ENCODE measurements at places on chromosomes 16 and 17.

DNA sequence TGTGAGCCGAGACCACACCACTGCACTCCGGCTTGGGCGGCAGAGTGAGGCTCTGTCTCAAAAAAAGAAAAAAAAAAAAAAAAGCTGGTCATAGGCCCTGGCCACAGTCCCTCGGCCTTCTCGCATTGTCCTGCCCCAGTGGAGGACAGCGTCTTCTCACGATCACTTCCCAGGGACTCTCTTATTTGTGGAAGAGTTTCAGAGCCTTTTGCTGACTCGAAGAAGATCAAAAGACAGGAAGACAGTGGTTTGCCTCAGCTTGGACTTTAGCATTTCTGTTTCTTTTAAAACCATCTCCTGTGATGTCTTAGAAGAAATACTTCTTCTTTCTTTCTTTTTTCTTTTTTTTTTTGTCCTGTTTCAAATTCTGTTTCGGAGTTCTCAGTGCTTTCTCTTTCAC lies 210.0 kb downstream of the FTO start:
- DNase-seq: no peak

DNA sequence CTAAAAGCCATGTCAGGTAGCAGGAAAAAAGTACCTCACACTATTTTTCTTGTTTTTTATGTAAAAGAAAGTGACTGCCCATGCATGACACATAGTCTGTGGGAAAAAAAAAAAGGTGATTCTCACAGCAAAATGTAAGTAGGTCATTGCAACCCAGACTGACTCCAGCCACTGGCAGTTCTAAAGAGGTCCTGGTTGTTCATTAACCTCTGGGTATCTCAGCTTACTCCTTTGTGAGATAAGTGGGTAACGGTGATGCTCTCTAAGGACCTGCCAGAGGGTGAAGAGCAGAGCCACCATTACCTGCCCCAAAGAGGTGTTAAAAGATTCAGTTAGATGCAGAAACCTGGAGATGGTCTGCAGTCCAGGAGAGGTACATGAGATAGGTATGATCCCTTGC lies 531.9 kb downstream of the GRIN2A start:
- no peak for DNase-seq

- DNase-seq: peak; percentile 46
These were observed 51.5 kb upstream of the MGAT5B start for GRCh38 chr17:76816590-76817135.

GRCh38 chr16:56312556-56312955 lies 112.8 kb downstream of the AMFR start:
- no peak for DNase-seq

GRCh38 chr17:700504-701094 lies 14.0 kb downstream of the VPS53 start:
- peak; percentile 22 for DNase-seq

DNA sequence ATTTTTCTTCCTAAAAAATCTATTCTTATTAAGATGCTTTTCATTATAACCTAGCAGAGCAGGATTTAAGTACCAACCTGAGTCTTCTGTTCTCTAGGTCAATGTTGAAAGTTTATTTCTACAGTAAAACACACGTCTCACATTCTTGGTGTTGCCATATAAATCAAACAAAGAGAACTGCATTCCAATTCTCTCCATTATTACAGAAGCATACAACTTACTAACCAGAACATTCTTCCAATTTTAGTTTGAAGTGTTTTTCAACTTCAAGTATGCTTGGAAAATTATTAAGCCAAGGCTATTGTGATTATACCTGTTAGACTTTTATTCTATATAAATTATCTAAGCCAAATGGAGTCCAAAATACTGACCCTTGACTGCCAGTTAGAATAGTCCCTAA lies 110.4 kb upstream of the PMFBP1 start:
- no peak for DNase-seq

- no peak for DNase-seq
These were observed 108.0 kb upstream of the COX10 start for GRCh38 chr17:13961265-13961664.

GRCh38 chr17:9346296-9346926 lies 229.2 kb downstream of the STX8 start:
- no peak for DNase-seq

GRCh38 chr17:59277031-59277430 lies 54.4 kb upstream of the YPEL2 start:
- peak; percentile 39 for DNase-seq

GRCh38 chr16:77945126-77945525 lies 77.2 kb upstream of the CLEC3A start:
- DNase-seq: no peak

- peak; percentile 75 for DNase-seq
These were observed 50.0 kb upstream of the STH start for GRCh38 chr17:45948881-45949624.

- DNase-seq: no peak
These were observed 4.2 kb upstream of the AXIN1 start for GRCh38 chr16:356741-357140.

DNA sequence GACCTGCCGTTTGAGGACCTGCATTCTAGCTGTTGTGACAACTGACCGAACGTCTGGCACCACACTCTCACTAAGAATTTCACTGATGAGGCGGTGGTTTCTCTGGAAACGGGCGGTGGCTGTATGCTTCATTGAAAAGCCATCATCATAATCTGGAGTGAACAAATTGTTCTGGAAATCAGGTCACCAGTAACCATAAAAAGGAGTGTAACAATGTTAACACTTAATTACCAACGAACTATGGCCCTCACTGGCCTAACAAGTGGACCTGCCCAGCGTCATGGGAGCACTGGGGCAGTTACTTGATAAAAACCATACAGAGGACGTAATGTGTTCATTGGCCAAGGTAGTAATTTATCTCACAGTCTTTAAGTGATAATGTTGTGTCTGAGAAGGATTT lies 15.4 kb downstream of the SMARCE1 start:
- DNase-seq: no peak

DNA sequence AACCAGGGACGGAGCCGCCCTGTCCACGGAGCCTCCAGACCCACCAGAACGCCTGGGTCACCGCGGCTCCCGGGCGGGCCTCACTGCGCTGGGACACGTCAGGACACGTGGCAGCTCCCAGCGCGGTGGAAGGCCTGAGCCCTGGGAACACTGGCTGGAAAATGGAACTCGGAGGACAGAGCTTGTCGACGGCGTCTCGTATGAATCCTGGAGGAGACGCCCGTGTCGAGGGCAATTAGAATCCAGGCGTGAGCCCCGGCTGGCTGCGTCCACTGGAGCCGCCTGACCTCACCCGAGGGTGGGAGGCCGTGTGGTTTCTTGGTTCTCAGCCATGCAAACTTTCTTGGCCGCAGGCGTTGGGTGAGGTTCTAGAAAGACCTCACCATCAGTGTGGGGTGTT lies 173.9 kb downstream of the LAT start:
- DNase-seq: no peak

Data from GM12891 (cell line).